ENCODE measurements at places on chromosomes 1 and 21. TPM values are rescaled to one million over a fixed set of nuclear protein-coding genes. Genes with fewer than 3 reads are reported as not detected.

BRDT gene
- 2.1 TPM for total RNA-seq

LAMC1 gene
- 620 TPM for total RNA-seq

U2AF1 gene
- total RNA-seq, result 47.7 TPM

S1PR1 gene
- 16.0 TPM for total RNA-seq

C1orf21 gene
- total RNA-seq, result 14.5 TPM

MAP3K21 gene
- total RNA-seq, result 1.1 TPM

RGSL1 gene
- total RNA-seq, result not detected

C1orf185 gene
- not detected for total RNA-seq

DNASE2B gene
- total RNA-seq, result not detected

ALG14 gene
- total RNA-seq, result 2.2 TPM

NPR1 gene
- total RNA-seq, result 0.88 TPM

PCNX2 gene
- total RNA-seq, result 25.4 TPM

GBP6 gene
- total RNA-seq, result not detected

ATP6V1G3 gene
- not detected for total RNA-seq

LCE2D gene
- not detected for total RNA-seq

BRINP3 gene
- total RNA-seq, result not detected

PTGFR gene
- 4.6 TPM for total RNA-seq

DMBX1 gene
- not detected for total RNA-seq

SMIM11 gene
- 9.4 TPM for total RNA-seq

LRRC7 gene
- total RNA-seq, result under 0.01 TPM

KRTAP10-4 gene
- total RNA-seq, result not detected

FCER1G gene
- not detected for total RNA-seq

INPP5B gene
- total RNA-seq, result 30.9 TPM

PCBP3 gene
- 0.86 TPM for total RNA-seq

GIPC2 gene
- not detected for total RNA-seq

LINGO4 gene
- not detected for total RNA-seq

TGFB2 gene
- total RNA-seq, result 15.2 TPM

FASLG gene
- total RNA-seq, result not detected

STXBP3 gene
- 46.0 TPM for total RNA-seq

IFI44 gene
- 3.3 TPM for total RNA-seq

CHI3L2 gene
- not detected for total RNA-seq

UBIAD1 gene
- 10.7 TPM for total RNA-seq

BEND5 gene
- not detected for total RNA-seq

LCE2C gene
- not detected for total RNA-seq

FCRL4 gene
- total RNA-seq, result not detected

MYBPH gene
- total RNA-seq, result 0.88 TPM

NBPF6 gene
- 1.1 TPM for total RNA-seq

All from placental pericyte (primary cell).